Daoy (cell line): ENCODE measurements at places on chromosomes 2 and 18.
A peak's percentile ranks its signal among the peaks of the same experiment; 100 is the strongest.

GRCh38 chr2:96824079-96824870 is 8.2 kb downstream of the CNNM3 start:
- peak; percentile 27 for DNase-seq

GRCh38 chr18:6901286-6901926 is 171.9 kb downstream of the ARHGAP28 start:
- no peak for DNase-seq

- DNase-seq: no peak
Observed at GRCh38 chr2:134276381-134277172, 22.7 kb downstream of the MGAT5 start.

GRCh38 chr2:121246704-121247255 is 38.2 kb downstream of the TFCP2L1 start:
- DNase-seq: no peak

DNA sequence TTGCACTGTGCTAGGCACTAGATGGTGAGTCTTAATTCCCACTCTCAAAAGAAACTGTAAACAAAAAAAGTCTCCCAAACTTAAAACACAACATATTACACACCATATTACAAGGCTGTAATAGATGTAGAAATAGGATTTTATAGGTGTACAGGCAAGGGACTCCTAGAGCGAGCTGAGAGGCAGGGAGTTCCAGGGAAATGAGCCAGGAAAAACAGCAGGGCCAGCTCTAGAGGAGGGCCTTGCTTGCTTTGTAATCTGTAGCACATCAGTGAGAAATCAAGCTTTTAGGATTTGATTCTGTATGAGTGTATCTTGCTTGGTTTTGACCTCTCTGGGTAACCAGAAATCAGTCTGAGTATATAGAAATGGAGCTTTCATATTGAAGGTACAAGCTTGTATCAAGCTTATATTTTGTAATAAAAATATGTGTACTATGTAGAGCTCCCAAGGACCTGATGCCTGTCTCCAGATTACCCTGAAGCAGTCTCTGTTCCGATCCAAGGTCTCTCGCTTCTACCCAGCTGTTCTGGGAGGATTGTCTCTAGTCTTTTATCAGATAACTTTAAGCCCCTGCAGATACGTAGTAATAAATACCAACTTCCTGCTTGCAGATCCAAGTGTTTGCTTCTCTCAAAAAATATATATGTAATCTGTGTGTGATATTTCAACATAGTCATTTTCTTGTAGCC is 73.0 kb downstream of the MYO1B start:
- DNase-seq: peak; percentile 51

DNA sequence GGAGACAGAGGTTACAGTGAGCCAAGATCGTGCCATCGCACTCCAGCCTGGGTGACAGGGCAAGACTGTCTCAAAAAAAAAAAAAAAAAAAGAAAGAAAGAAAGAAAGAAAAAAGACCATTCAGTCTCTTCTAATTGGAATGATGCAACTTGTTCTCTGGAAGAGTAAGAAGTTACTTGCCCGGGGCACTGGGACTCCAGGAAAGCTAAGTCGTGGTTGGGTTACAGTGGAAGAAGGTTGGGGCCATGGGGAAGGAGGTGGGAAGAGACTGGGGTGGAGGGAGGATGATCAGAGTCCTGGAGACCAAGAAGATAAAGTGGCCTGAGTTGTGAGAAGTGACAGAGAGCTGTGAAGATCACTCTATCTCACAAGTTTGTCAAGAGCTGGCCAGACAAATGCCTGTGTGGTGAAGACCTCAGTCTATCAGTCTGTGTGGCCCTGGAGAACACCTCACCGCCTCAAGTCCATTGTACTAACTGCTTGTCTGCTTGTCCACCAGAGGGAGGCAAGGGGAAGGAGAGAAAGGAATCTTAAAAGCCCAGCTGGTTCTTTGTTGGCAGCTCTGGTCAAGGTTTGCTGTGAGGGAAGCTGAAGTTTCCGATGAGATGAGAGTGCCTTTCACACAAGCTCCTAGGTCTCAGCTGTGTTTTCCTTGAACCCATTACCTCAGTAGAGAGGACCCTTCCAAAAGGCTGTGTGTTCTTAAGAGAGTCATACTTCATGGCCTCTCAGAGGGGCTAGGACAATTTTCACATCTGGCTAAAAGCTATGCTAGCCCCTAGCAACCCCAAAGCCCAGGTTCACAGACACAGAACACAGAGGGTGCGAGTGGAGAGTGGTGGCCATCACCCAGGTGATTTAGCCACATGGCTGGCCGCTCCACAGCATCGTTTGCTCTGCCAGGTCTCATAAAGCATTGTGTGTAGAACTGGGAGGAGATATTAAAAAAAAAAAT is 72.0 kb upstream of the TMEM178A start:
- peak; percentile 73 for DNase-seq

DNA sequence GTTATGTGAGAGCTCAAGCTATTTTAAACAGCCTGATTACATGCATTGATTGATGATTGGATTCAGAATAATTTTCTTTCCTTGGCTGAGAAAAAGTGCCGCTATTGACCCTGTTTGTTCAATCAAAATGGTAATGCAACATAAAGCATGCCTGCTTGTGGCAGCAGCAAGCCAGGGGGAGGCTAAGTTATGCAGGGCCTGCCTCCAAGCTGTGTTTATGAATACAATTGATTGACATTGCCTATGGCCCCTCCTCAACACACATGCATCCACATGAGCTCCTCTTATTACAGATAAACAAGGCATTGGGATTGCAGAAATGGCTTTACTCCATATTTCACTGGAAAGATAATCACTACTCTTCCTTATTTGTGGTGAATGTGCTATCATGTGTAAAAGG is 395.6 kb downstream of the TDRD15 start:
- DNase-seq: no peak

DNA sequence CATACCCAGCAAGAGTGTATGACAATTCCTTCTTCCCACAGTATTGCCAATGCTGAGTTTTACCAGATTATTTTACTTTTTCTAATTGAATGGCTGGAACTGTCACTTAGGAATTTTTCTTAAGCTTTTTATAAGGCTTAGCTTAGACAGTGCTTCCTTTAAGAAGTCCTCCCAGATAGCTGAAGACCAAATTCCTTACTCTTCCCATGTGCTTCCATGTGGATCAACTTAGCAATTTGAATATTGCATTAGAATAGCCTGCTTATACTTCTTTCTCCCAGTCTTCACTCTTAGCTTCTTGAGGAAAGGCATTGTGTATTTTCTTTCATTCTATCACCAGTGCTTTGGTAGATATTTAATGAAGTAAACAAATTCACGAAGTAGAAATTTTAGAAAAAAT is 1144.4 kb downstream of the LRP1B start:
- no peak for DNase-seq

GRCh38 chr18:57801761-57802212 is 1.3 kb downstream of the ATP8B1 start:
- DNase-seq: peak; percentile 59

DNA sequence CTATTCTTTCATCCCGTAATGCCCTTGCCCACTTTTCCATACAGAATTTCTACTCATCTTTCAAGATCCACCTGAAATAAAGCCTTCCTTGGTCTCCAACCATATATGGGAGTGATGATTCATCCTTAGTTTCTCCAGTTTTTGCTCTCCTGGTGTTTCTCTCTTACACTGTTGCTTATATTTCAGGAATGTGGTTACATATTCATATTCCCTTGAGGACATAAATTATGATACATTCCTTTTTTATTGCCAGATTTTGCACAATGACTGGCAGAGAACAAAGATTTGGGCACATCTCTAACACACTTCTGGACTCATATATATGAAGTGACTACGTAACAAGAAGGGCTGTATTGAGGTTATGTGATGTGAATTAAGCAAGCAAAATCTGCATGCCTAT is 1573.4 kb upstream of the NXPH2 start:
- no peak for DNase-seq

DNA sequence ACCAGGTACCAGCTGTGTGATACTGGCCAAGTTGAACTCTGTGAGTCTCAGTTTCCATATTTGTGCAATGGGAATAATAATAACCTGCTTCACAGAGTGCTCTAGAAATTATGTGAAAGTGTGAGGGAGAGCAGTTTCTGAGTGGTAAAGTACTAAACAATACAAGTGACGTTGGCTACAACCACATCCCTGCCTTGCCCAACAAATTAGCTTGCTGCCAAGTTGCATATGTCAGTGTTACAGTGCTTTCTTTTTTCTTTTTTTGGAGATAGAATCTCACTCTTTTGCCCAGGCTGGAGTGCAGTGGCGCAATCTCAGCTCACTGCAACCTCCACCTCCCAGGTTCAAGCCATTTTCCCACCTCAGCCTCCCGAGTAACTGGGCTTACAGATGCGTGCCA is 533.6 kb upstream of the MEX3C start:
- DNase-seq: no peak

- DNase-seq: no peak
Observed at GRCh38 chr2:200013906-200014305, 58.5 kb downstream of the MAIP1 start.

DNA sequence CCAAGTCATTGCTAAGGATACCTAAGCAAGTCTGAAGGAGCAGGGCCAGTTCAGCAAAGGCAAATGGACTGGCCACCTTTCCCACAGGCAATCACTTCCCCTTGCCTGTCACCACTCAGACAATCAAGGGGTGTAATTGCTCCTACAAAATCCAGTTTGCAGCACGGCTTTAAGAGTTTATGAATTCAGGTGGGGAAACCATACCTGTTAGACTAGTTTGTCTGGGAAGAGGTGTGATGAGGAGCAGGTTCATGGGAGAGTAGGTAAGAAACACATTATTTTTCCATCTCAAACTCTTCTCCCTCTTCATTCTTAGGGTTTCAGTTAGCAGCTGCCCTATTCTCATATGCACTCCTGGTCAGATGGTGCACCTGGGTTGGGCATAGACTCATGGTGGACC is 102.5 kb downstream of the EVA1A start:
- no peak for DNase-seq

DNA sequence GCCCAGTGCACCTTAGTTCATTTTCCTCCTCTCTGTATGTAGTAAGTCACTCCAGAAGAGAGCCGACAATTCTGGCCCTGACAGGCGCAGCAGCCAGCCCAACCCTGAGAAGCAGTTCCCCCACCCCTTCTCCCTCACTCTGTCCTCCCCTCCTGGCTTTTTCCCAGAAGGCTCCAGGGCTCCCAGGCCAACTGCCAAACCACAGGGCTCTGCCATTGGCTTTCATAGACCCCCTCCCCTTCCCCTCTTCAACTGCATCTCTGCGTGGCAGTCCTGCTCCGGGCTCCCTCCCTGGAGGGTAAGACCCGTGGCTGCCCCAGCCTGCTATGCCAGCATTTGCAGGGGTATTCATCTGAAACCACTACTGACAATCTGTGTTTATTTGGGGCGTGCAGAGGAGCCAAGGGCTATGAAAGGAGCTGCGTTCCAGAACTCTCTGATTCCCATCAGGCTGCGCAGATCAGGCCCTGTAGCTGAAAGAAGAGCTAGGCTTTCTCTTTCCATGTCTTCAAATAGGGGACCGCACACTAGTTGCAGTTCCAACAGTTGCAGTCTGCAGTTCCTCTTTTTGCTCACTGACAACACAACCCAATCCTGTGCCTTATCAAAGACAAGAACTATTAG is 388.6 kb upstream of the TNP1 start:
- peak; percentile 42 for DNase-seq

- DNase-seq: no peak
Observed at GRCh38 chr2:121872651-121873050, 117.2 kb downstream of the TSN start.

GRCh38 chr2:131011486-131011885 is 81.8 kb downstream of the FAM168B start:
- DNase-seq: no peak

DNA sequence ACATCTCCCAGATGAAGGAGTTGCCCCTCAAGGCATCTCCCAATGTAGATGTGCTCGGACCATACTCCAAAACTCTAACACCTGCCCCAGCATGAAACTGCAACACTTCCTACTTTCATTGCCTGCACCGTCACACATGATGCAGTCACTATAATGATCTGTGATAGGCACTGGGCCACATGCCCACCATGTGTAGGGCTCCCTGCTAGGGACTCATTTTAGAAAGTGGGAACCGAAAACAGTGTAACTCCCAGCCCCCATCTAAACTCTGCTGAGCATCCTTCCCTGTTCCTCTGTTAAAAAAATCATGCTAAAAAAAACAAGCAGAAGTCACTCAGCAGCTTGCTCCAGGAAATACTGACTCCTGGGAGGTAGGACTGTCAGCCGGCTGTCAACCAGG is 496.1 kb upstream of the RAB6C start:
- DNase-seq: no peak

DNA sequence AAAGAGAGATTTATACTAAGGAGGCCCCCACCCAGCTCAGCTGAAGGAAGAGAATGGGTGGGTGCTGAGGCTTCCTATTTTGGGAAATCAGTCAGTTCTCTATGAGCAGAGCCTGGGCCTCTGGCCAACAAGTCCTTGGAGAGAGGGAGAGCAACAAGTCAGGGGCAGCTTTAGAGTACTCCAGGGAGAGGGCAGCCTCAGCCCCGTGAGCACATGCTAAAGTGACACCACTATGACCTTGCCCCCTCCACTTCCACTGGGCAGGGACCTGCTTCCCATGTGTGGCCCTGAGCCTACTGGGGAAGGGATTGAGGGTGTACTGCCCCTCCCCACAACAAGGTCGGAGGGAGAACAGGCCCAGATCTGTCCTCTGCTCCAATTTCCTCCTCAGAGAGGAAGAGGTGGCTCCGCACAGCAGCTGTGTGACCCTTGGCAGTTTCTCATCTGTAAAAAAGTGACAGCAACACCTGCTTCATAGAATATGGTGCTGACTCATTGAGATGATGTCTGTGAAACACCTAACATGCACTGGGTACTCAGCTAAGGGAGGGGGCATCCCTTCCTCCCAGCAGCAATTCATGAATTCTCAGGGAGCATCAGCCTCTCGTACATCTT is 72.9 kb downstream of the CLHC1 start:
- DNase-seq: no peak

- DNase-seq: no peak
Observed at GRCh38 chr2:235793163-235793752, 299.4 kb downstream of the AGAP1 start.

DNA sequence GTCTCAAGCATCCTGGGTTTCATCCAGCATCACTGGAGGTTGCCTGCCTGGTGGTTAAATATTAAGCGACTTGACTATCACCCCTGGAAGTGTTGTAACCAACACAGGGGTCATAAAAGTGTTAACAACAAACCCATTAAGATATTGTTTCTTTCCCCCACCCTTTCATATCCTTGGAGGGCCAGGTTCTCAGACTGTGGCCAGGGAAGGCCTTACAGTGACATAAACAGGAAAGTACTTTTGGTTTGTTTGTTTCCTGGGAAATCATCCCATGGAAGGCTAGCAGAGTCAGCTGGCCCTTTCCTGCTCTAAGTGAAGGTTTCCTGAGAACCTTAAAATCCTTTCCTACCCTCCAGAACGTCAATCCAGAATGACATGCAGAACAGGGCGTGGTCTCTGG is 160.9 kb downstream of the CLIP4 start:
- DNase-seq: no peak

- DNase-seq: no peak
Observed at GRCh38 chr2:237616734-237617586, 10.4 kb upstream of the LRRFIP1 start.

- no peak for DNase-seq
Observed at GRCh38 chr2:189633392-189633811, 27.9 kb upstream of the ASNSD1 start.
